ENCODE measurements at places on chromosomes 4 and X. TPM values are rescaled to one million over a fixed set of nuclear protein-coding genes. Genes with fewer than 3 reads are reported as not detected.

ARMCX2 gene
- 4.7 TPM for total RNA-seq

MAGEA4 gene
- total RNA-seq = not detected

ANKRD17 gene
- total RNA-seq = 61.9 TPM

PCSK1N gene
- total RNA-seq = 2.3 TPM

ADH7 gene
- not detected for total RNA-seq
